ENCODE measurements at places on chromosomes 11 and 22.

- no peak for DNase-seq
Measured at GRCh38 chr11:34680918-34681586, 60.2 kb downstream of the EHF start.

- DNase-seq = no peak
Measured at GRCh38 chr11:62487738-62488551, 58.7 kb downstream of the AHNAK start.

GRCh38 chr11:34331736-34332135 lies 26.1 kb downstream of the ABTB2 start:
- no peak for DNase-seq

DNA sequence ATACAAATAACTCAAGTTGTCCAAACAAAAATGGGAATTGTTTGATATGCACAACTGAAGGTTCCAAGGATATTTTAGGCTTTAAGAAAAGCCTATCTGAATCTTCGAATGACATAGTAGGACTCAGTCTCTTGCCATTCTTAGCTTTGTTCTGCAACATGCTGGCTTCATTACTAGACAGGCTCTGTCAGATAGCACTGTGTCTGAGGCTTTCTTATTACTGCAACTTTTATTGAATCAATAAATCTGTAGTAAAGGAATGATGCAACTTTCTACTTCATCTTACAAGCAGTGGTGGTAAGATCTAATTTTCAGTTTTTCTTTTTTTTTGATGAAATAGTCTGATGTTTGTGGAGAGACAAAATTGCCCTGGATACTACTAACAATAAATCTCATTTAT lies 319.3 kb upstream of the CCDC179 start:
- no peak for DNase-seq
